Chondrocyte (in vitro differentiated cells): ENCODE measurements at places on chromosomes 4 and X. TPM values are rescaled to one million over a fixed set of nuclear protein-coding genes. Genes with fewer than 3 reads are reported as not detected.

The SPATA18 gene
- 17.9 to 18.7 TPM (median 18.6 TPM) in 3 replicates for total RNA-seq

The SLC4A4 gene
- total RNA-seq, result 12.8 to 21.9 TPM (median 14.8 TPM) in 3 replicates

The SERTM2 gene
- not detected in 3 replicates for total RNA-seq

The PAK3 gene
- total RNA-seq, result 0.27 to 0.46 TPM (median 0.41 TPM) in 3 replicates

The CDKL2 gene
- total RNA-seq, result 2.1 to 4.2 TPM (median 2.7 TPM) in 3 replicates

The CSN1S1 gene
- not detected in 3 replicates for total RNA-seq

The ARX gene
- not detected in 3 replicates for total RNA-seq

The HPSE gene
- total RNA-seq, result 0.31 to 0.90 TPM (median 0.38 TPM) in 3 replicates

The SORBS2 gene
- total RNA-seq, result 41.8 to 105 TPM (median 104 TPM) in 3 replicates

- H3K4me1 ChIP-seq, result peaks cover 52% of the 10 kb centered on the region
- H3K36me3 ChIP-seq, result no peaks in the 10 kb centered on the region
- H3K4me3 ChIP-seq, result peak overlapping the region; percentile 94
- H3K27ac ChIP-seq, result peak overlapping the region; percentile 88
Observed at GRCh38 chr4:159104694-159105414, 2.0 kb downstream of the RAPGEF2 start.

- no peak overlapping the region for H3K27ac ChIP-seq
- no peak overlapping the region for H3K4me3 ChIP-seq
- H3K4me1 ChIP-seq, result no peaks in the 10 kb centered on the region
- H3K36me3 ChIP-seq, result no peaks in the 10 kb centered on the region
- DNase-seq, result peak; percentile 81
Observed at GRCh38 chrX:43278440-43278839, 377.7 kb upstream of the MAOA start.

GRCh38 chr4:131137196-131137595, 2011.9 kb upstream of the PCDH10 start:
- no peak overlapping the region for H3K4me3 ChIP-seq
- H3K27ac ChIP-seq, result no peak overlapping the region
- no peaks in the 10 kb centered on the region for H3K27me3 ChIP-seq
- no peaks in the 10 kb centered on the region for H3K4me1 ChIP-seq
- no peaks in the 10 kb centered on the region for H3K36me3 ChIP-seq

GRCh38 chr4:121822796-121823504, 733 bp downstream of the CCNA2 start:
- no peaks in the 10 kb centered on the region for H3K27me3 ChIP-seq
- peak overlapping the region; percentile 93 for H3K4me3 ChIP-seq
- no peak for DNase-seq
- peaks cover 51% of the 10 kb centered on the region for H3K4me1 ChIP-seq
- peaks cover 8% of the 10 kb centered on the region for H3K36me3 ChIP-seq
- peak overlapping the region; percentile 96 for H3K27ac ChIP-seq

- no peak overlapping the region for H3K27ac ChIP-seq
- H3K27me3 ChIP-seq, result no peaks in the 10 kb centered on the region
- no peak for DNase-seq
- peaks cover 15% of the 10 kb centered on the region for H3K4me1 ChIP-seq
- H3K4me3 ChIP-seq, result no peak overlapping the region
Observed at GRCh38 chrX:129606918-129607317, 47.8 kb downstream of the APLN start.

DNA sequence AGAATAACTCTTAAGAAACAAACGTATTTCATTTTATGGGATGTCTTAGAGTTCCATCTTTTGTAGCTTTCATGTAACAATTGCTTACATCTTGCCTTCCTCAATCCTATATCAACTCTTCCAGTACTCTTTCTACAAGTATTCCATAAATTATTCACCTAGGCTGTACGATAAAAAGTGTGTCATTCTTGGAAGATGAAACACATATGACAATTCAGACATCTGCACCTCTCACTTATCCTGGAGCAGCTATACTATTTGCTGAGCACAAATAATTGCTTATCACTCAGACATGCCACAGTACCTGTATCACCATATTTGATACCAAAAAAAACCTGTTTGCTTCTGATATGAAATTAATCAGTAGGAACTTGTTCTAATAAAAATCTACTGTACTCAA, 1.0 kb downstream of the POF1B start:
- no peaks in the 10 kb centered on the region for H3K27me3 ChIP-seq
- H3K4me1 ChIP-seq, result no peaks in the 10 kb centered on the region
- DNase-seq, result no peak
- H3K27ac ChIP-seq, result no peak overlapping the region
- H3K36me3 ChIP-seq, result no peaks in the 10 kb centered on the region

GRCh38 chr4:153745651-153746050, 14.2 kb downstream of the RNF175 start:
- no peak for DNase-seq
- no peak overlapping the region for H3K27ac ChIP-seq
- H3K4me1 ChIP-seq, result peaks cover 25% of the 10 kb centered on the region
- H3K36me3 ChIP-seq, result no peaks in the 10 kb centered on the region
- no peak overlapping the region for H3K4me3 ChIP-seq
- H3K27me3 ChIP-seq, result no peaks in the 10 kb centered on the region

GRCh38 chr4:42633605-42634388, 23.1 kb downstream of the ATP8A1 start:
- no peak overlapping the region for H3K27ac ChIP-seq
- peaks cover 13% of the 10 kb centered on the region for H3K27me3 ChIP-seq
- no peaks in the 10 kb centered on the region for H3K4me1 ChIP-seq
- no peaks in the 10 kb centered on the region for H3K36me3 ChIP-seq
- no peak overlapping the region for H3K4me3 ChIP-seq

DNA sequence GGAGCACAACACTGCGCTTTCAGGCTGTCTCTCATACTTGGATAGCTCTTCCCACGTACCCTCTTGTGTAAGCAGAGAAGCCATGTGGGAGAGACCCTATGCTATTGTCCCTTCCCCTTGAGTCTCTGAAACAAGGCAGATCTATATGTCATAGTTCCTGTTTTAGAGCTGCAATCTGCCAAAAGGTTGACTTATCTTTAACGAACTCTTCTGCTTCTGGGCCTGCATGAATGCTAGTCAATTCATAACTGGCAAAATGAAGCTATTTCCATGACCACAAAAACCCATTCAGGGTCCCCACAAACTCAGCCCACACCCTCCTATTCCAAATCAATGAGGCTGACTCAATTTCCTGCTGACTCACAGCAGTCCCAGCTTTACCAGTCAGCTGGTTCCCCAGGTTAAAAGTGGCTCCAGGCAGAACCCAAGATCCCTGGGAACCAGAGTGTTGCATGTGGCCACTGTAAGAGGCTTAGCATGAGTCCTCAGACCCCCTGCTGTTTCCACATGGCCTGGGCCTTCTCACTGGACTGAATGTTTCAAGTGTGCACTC, 25.3 kb upstream of the SOD3 start:
- H3K27me3 ChIP-seq, result no peaks in the 10 kb centered on the region
- H3K27ac ChIP-seq, result peak overlapping the region; percentile 89
- DNase-seq, result no peak
- H3K4me3 ChIP-seq, result no peak overlapping the region

DNA sequence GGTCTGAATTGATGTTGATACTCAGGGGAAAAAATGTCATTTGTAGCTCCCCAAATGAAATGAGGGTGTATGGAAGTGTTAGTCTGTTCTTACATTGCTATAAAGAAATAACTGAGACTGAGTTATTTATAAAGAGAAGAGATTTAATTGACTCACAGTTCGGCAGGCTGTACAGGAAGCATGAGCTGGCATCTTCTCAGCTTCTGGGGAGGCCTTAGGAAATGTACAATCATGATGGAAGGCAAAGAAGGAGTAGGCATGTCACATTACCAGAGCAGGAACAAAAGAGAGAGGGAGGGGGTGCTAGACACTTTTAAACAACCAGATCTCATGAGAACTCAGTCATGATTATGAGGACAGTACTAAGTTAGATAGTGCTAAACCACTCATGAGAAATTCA, 1199.9 kb upstream of the DIAPH2 start:
- no peak overlapping the region for H3K27ac ChIP-seq
- no peaks in the 10 kb centered on the region for H3K27me3 ChIP-seq
- no peak for DNase-seq
- no peaks in the 10 kb centered on the region for H3K36me3 ChIP-seq
- H3K4me3 ChIP-seq, result no peak overlapping the region

GRCh38 chrX:119466970-119467369, 1.3 kb upstream of the SLC25A5 start:
- H3K27me3 ChIP-seq, result no peaks in the 10 kb centered on the region
- H3K36me3 ChIP-seq, result peaks cover 3% of the 10 kb centered on the region
- no peak overlapping the region for H3K27ac ChIP-seq

DNA sequence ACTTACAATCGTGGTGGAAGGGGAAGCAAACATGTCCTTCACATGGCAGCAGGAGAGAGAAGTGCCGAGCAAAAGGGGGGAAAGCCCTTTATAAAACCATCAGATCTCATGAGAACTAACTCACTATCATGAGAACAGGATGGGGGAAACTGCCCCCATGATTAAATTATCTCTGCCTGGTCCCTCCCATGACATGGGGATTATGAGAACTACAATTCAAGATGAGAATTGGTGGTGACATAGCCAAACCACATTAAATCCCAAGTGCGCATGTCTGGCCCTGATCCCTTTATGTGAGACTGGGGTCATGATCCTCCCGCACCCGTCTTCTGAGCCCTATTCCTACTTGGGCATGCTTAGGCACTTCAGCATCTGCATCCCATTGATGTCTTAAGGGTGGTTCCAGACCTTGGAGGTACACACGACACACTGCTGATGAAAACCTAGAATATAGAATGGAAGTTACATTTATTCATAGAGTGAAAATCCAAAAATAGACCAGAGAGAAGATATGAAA, 116.0 kb downstream of the PTTG2 start:
- H3K27ac ChIP-seq, result no peak overlapping the region
- no peak overlapping the region for H3K4me3 ChIP-seq
- peaks cover 5% of the 10 kb centered on the region for H3K36me3 ChIP-seq
- DNase-seq, result no peak
- peaks cover 33% of the 10 kb centered on the region for H3K4me1 ChIP-seq
- no peaks in the 10 kb centered on the region for H3K27me3 ChIP-seq

DNA sequence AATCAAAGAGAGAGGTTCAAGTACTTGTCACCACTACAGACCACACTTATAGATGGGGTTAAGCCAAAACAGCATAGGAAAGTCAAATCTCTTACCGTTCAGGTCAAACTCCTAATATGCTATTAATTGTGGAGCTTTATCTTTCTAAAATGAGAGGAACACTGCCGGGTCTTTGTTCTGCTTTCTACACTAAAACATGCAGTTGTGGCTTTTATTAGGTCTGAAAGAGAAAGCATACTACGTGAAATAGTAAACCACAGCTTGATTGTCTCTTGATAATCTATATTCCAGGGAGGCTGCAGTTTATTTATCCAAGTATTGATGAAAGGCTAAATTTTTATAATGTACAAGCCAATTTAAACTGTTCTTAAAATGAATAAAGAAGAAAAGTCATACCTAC, 12.3 kb upstream of the INPP4B start:
- H3K36me3 ChIP-seq, result peaks cover 3% of the 10 kb centered on the region
- no peak overlapping the region for H3K27ac ChIP-seq
- peaks cover 4% of the 10 kb centered on the region for H3K4me1 ChIP-seq
- H3K4me3 ChIP-seq, result no peak overlapping the region
- peaks cover 9% of the 10 kb centered on the region for H3K27me3 ChIP-seq

DNA sequence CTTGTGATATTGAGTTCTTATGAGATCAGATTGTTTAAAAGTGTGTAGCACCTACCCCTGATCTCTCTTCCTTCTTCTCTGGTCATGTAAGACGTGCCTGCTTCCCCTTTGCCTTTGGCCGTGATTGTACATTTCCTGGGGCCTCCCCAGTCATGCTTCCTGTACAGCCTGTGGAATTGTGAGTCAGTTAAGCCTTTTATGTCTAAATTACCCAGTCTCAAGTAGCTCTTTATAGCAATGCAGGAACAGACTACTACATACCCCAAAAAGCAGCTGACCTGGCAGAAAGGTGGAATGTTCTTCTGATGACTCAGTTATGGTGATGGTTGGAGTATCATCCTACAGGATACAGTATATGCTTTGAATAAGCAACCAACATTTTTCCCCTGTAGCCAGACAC, 11.4 kb upstream of the MCUB start:
- H3K36me3 ChIP-seq, result peaks cover 4% of the 10 kb centered on the region
- no peaks in the 10 kb centered on the region for H3K27me3 ChIP-seq
- H3K27ac ChIP-seq, result peak overlapping the region; percentile 82
- H3K4me1 ChIP-seq, result peaks cover 13% of the 10 kb centered on the region
- no peak overlapping the region for H3K4me3 ChIP-seq
- DNase-seq, result no peak

DNA sequence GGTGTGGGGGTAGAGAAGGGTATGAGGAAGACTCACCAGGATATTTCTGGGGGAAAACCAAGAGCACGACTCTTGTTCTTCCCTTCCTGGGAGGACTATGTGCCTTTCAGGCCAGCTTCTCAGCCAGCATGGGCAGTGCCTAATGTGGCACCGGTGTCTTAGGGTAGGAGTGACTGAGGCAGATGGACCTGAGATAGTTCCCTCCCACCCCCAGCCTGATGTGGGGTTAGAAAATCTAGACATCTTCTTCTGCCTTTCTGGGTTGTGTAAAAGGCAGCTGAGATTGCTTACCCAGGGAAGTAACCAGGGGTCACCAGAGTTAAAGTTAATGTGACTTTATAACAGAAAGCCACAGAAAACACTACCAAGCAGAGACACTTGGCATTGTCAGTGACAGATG, 127.3 kb downstream of the TMA16 start:
- H3K27me3 ChIP-seq, result peaks cover 13% of the 10 kb centered on the region
- no peak for DNase-seq
- no peaks in the 10 kb centered on the region for H3K4me1 ChIP-seq
- H3K36me3 ChIP-seq, result no peaks in the 10 kb centered on the region
- H3K4me3 ChIP-seq, result no peak overlapping the region

- no peak overlapping the region for H3K27ac ChIP-seq
- no peak overlapping the region for H3K4me3 ChIP-seq
- no peaks in the 10 kb centered on the region for H3K27me3 ChIP-seq
- H3K4me1 ChIP-seq, result peaks cover 35% of the 10 kb centered on the region
- peaks cover 7% of the 10 kb centered on the region for H3K36me3 ChIP-seq
- no peak for DNase-seq
Observed at GRCh38 chr4:118277243-118277642, 75.6 kb downstream of the PRSS12 start.

GRCh38 chr4:79893456-79893855, 179.6 kb downstream of the ANTXR2 start:
- H3K4me1 ChIP-seq, result no peaks in the 10 kb centered on the region

GRCh38 chr4:87240341-87240740, 19.9 kb upstream of the KLHL8 start:
- no peaks in the 10 kb centered on the region for H3K27me3 ChIP-seq
- DNase-seq, result no peak
- H3K27ac ChIP-seq, result no peak overlapping the region
- peaks cover 12% of the 10 kb centered on the region for H3K4me1 ChIP-seq

DNA sequence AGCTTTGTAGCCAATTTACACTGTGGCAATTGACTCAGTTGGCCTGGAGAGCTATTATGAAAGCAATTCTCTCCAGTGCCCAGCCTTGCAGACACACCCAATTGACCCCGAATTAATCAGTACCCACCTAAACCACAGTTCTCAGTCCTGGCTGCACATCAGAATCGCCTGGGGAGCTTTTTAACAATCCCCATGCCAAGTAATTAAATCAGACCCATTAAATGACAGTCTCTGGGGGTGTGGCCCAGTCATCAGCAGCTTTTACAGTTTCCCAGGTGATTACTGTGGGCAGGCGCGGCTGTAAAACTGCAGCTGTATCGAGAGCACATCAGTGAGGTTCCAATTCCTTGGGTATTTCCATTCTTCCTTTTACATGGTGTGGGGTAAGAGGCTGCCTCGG, 460.9 kb upstream of the FAT1 start:
- H3K4me3 ChIP-seq, result no peak overlapping the region
- peaks cover 14% of the 10 kb centered on the region for H3K4me1 ChIP-seq
- H3K27me3 ChIP-seq, result no peaks in the 10 kb centered on the region
- DNase-seq, result no peak
